MG63 (cell line): ENCODE measurements at places on chromosomes 12 and 14.
A peak's percentile ranks its signal among the peaks of the same experiment; 100 is the strongest.

- no peak for DNase-seq
These were observed 340.9 kb downstream of the ALG10 start for GRCh38 chr12:34363050-34363673.

- DNase-seq: no peak
These were observed 79.4 kb downstream of the ST8SIA1 start for GRCh38 chr12:22255097-22255496.

DNA sequence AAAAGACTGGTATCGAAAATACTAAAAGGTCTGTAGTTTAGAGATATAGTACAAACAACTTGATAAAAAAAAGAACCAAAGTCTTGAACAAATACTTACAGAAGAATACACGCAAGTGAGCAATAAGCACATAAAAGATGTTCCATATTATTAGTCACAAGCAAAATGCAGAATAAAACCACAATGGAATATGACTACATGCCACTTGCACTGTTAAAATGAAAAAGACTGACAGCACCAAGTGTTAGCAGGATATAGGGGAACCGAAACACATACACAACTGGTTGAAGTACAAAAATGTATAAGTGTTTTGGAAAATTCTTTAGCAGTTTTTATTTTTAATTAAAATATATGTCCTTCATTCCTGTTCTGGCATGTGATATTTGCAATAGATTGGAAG is 3.6 kb downstream of the CLEC2A start:
- no peak for DNase-seq

DNA sequence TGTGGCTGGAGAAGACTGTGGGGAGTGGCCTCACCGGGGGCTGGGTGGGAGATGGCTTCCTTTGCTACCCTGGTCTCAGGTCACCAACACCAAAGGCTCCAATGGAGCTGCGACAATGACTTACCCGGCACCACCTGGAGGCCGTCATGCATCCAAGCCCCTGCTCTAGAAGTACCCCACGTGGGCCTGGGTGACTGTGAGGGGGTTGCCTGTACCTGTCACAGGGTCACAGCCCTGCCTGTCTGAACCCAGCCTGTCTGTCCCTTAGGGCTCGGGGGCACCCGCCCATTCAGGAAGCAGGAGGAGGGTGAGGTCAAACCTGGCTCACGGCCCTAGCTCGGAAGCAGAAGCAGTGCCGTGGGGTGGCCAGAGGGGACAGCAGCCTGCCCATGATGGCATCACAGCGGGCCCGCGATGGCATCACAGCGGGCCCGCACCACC is 18.9 kb downstream of the ABCB9 start:
- no peak for DNase-seq

GRCh38 chr12:67764946-67765619 is 116.5 kb downstream of the DYRK2 start:
- no peak for DNase-seq

- no peak for DNase-seq
These were observed 90.5 kb downstream of the SLC2A13 start for GRCh38 chr12:40015345-40015744.

- no peak for DNase-seq
These were observed 341.0 kb downstream of the ZFP36L1 start for GRCh38 chr14:68451696-68452373.

DNA sequence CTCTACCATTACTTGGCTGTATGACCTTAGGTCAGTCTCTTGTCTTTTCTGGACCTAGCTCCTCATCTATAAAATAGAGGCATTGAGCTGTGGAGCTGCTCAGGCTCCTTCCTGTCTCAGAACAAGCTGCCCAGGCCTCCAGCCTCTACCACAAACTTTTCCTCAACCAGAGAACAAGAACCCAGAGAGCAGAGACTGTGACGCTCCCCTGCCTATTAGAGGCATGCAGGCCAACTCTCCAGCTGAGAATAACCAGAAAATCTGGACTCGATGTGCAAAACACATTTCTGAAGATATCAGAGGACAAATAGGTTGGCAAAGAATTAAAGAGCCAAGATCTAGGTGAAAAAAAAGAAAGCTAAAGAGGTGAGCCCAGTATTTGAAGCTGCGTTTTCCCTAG is 17.8 kb upstream of the PNMA1 start:
- DNase-seq: no peak

DNA sequence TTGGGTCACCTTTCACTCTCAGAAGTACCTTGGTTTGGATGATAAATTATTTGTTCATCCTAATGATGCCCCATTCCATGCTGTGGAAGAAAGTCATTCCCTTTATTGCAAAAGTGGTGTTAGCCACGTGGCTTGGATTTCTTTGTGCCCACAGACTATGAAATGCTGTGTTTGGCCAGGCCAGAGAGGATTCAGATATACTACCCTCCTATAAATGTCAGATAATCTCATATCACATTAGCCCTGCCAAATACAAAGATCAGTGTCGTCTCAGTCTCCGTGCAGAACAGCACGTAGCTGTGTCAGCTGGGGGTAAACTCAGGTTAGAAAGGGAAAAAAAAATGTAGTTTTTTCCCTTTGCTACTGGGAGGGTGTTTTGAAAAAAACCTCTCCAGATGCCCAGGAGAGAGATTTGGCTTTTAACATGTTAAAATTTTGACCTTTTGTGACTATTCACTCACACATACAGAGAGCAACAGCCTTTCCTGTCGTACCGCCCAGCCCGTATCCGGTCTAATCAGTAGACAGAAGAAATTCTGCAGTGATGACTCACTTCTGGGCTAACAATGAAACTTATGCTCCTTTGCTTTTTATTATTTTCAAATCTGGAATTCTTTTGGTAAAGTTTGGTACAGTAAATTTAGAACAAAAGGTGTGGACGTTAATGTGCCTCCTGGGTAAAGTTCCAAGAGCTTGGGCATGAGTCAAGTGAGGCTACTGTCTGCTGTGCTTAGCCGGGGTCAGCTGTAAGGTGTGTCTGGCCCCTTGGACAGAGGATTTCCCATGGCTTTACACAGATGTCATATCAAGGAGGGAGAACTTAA is 8.5 kb upstream of the PTPRB start:
- peak; percentile 86 for DNase-seq

DNA sequence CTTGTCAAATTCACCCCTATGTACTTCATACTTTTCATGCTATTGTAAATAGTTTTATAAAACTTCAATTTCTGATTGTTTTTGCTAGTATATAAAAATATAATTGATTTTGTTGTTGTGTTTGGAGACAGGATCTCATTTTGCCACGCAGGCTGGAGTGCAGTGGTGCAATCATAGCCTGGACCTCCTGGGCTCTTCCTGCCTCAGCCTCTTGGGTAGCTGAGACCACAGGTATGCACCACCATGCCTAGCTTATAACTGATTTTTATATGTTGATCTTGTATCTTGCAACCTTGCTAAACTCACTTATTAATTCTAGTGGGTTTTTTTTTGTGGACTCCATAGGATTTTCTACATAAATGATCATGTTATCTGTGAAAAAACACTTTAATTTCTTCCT is 23.5 kb downstream of the ATP5MC2 start:
- DNase-seq: no peak

GRCh38 chr14:68245146-68246073 is 425.8 kb downstream of the RAD51B start:
- no peak for DNase-seq

DNA sequence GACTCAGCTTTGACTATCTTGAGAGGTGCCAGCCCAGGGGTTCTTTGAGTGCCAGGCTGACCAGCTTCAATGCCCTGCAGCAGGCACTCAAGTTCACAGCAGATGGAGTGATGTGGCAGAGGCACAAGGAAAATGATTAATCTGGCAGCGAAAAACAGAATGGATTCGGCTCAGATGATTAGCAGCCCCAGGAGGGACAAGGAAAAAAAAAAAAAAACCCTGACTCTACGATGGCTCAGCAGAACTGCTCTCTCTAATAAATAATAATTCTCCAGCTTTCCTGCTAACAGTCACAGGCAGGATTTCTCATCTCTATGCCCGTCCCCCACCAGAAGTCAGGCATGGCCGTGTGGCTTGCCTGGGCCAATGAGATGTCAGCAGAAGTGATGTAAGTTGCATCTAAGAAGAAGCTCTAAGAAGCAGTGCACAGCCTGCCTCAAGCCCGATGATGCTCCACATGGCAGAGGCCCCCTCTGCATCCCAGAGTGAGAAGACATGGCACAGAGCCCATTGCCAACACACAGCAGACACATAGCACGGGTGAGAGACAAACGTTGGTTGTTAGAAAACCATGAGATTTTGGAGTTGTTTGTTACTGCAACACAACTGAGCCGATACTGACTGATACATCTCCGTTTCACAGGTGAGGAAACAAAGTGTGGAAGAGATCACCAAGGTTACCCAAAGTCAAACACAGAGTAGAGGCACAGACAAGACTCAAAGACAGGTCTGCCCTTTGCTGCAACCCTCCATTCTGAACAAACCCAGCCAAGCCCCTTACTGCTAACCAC is 111.0 kb downstream of the SCARB1 start:
- peak; percentile 94 for DNase-seq

DNA sequence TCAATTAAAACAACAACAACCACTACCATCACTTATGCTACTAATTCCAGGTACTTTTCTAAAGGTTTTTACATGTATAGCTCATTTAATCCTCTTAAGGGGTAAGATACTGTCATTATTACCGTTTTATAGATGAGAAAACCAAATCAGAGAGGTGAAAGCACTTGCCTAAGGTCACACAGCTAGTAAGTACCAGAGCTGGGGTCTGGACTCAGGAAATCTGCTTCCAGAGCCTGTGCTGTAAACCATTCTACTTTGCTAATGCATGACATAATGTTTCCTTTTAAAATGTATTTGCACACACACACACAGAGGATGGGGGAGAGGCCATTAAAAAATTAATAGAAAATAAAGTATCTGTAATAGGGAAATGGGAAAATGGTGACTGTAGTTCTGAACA is 113.4 kb downstream of the PTPN11 start:
- DNase-seq: no peak

- no peak for DNase-seq
These were observed 145.9 kb upstream of the BMP4 start for GRCh38 chr14:54102530-54102929.

- peak; percentile 96 for DNase-seq
These were observed at the start of gene HOXC10 for GRCh38 chr12:53984901-53985691. TSS of gene HOXC10 (plus strand) at chr12:53985146. CDS start at chr12:53985260, 114 bp downstream.

DNA sequence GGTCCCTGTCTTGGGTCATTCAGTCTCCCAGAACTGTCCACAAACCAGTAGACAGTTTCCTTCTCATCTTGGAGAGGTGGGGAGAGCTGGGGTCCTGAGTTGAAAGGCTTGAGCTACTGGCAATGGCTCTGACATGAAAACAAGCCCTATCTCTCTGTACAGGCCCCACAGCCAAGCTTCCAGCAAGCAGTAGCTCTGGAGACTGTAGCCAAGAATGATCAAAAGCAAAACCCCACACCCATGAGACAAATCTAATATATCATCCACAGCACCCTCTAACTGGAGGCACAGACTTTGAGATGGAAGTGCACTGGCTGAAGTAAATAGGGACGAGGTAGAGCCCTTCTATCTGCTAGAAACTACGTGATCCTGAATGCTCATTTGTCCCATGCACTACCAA is 40.9 kb downstream of the RERG start:
- no peak for DNase-seq

- DNase-seq: no peak
These were observed 13.8 kb upstream of the ANAPC5 start for GRCh38 chr12:121366063-121366459.

DNA sequence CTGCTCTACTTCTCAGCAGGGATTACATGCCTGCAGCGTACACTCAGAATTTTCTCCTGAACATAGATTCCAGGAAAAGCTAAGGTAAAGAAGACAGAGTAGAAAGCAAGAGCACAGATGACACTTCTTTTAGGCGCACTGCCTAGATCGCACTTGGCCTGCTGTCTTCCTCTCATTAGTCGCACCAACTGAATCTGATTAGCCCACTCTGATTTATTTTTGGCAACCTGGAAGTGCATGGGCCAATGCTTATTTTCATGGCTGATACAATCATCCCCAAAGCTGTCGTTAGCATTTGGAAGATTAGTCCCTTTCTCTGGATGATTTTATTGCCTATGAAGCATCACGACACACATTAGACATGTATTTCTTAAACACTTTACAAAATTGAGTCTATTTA is 152.5 kb downstream of the PTPRO start:
- DNase-seq: peak; percentile 48

DNA sequence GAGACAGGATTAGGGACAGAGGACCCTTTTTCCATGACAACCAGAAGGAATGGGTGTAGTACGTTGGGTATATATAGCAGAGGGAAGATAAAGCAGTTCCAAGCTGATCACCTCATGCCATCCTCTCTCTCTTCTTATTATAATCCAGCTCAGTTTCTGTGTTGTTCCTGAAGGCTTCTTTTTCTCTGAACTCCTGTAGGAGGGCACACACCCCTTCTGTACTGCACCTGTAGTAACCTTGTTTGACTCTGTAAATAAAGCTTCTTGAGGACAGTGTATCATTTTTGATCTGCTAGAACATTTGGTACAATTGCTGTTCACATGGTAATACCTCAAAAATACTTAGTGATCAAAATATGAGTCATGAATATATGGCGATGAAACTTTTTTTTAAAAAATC is 33.5 kb downstream of the HELB start:
- DNase-seq: no peak

- no peak for DNase-seq
These were observed 87.8 kb upstream of the EEA1 start for GRCh38 chr12:93016752-93017350.

DNA sequence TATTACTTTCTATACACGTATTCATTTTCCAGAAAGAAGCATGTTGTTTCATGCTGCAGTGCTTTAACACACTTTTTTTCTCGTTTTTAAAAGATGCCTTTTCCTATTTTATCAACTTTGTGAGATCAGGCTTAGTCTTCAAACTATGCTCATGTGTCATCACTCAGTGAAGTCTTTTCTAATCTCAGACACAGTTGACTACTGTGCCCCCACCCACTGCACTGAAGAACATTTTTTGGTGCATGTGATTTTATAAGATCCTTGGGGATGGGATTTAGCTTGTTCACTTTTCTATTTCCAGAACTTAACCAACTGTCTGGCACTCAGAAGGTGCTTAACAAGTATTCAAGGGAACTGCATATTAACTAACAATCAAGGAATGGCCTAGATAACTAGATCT is 85.5 kb downstream of the CDK17 start:
- no peak for DNase-seq

DNA sequence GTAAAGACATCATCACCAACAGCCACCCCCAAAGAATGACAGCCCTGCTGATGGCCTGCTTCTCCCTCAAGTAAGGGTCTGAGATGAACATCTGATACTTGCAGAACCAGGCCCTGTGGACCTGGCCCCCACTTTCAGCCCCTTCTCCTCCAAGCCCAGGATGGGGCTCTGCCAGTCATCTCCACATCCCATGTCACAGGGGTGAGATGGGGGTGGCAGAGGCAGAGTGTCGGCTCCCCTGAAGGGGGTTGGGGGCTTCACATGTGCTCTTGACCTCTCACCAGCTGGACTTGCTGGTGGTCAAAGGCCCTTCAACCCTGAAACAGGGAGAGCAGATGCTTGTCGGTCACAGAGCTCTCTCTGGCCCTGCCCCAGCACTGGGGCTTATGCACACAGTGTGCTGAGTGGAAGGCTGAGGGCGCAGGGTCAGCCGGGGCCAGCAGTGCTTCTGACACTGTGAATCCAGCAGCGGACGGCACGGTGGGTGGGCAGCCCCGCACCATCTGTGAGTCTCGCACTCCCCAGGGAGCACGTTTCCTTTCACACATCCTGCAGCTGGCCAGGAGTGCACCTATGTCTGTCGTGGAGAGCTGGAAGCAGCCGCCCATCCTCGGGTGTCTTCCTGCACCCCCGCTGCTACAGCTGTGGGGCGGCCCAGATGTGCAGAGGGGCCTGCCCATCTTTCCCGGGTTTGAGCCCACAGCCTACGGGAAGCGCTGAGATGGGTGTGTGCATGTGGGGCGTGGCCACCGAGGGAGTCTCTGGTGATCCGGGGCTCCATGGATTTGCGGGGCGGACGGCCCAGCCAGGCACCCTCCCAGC is 94.3 kb downstream of the ADGRD1 start:
- no peak for DNase-seq

- DNase-seq: no peak
These were observed 462.0 kb upstream of the SYT1 start for GRCh38 chr12:78402366-78403134.
